ENCODE measurements at places on chromosomes 7 and 10.
A peak's percentile ranks its signal among the peaks of the same experiment; 100 is the strongest.

GRCh38 chr10:103556383-103557007 is 63.0 kb downstream of the NEURL1 start:
- no peak for DNase-seq

DNA sequence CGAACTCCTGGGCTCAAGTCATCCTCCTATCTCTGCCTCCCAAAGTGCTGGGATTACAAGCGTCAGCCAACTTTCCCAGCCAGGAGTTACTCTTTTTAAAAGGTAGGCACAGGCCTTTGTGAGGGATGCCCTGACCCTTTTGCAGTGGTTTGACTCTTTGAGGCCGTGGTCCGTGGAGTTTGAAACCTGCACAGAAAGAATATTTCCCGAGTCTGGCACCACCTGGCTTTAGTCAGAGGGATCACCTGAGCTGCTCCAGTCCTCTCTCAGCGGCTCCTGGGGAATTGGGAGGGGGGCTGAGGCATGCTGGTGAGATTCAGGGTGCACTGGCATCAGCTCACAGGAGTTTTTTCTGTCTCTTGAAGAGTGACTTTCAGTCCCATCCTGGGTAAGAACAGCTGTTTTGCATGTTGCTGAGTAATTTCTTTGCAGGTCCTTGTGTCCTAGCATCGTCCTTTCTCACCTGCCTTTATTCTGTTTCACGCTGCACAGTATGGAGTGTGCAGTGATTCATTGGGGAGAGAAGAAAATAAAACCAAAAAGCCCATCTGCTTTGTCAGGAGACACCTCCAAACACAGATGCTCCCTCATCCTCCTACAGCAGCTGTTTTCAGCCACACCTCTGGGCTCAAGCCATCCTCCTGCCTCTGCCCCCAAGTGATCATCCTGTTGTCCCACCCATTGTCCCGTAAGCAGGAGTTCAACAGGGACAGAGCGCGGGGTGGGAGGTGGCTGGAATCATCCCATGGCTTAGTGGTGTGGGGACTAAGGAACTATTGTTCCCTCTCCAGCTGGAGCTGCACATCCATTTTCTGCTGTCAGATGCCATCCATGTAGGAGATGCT is 284.7 kb downstream of the CAMK1D start:
- no peak for DNase-seq

- no peak for DNase-seq
Measured at GRCh38 chr7:148664324-148664723, 34.4 kb upstream of the CUL1 start.

DNA sequence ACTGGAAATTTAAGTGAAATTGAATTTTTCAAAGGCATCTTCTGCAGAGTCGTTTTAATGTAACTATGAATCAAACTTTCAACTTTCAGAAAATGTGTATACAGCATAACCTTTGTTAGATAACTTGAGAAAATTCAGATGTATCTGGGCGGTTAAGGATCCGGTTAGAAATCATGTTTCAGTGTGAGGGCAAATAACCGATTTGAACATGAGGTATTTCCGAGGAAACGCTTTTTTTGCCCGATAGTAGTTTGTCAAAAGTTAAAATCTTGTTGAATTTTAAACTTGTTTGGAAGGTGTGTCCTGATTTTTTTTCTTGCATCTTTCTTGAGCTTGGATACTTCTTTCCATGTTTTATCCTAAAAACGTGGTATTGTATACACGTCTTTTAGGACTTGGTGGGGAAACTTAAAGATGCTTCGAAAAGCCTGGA is 1.3 kb upstream of the BMI1 start:
- no peak for DNase-seq

GRCh38 chr10:43794181-43794815 is 145.6 kb upstream of the ZNF32 start:
- DNase-seq: no peak

DNA sequence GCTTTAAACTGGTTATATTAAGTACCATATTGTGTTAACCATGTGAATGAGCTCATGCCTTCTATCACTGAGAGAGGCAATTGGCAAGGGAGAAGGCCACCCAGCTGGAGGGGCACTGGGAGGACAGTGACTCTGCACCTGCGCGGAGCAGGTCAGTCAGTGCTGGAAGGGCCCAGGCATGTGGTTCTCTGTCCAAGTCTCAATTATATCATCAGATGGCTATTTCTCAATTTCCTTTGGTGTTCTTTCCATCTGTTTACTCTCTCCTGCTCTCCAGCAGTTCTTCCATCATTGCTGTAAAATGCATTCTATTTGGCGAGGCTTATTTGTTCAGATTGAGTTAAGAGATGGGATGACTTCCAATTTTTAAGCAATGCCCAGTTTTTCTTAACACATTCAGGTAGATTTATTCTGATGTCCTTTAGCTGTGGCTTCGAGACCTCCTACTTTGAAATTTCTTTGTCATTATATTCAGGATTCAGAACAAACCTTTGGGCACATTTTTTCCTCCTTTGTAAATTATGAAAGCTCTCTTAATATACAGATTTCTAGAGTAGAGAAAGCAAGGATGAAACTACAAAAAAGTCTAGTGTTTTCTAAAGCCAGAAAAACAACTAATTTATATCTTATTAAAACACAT is 159.3 kb downstream of the BMPER start:
- no peak for DNase-seq

DNA sequence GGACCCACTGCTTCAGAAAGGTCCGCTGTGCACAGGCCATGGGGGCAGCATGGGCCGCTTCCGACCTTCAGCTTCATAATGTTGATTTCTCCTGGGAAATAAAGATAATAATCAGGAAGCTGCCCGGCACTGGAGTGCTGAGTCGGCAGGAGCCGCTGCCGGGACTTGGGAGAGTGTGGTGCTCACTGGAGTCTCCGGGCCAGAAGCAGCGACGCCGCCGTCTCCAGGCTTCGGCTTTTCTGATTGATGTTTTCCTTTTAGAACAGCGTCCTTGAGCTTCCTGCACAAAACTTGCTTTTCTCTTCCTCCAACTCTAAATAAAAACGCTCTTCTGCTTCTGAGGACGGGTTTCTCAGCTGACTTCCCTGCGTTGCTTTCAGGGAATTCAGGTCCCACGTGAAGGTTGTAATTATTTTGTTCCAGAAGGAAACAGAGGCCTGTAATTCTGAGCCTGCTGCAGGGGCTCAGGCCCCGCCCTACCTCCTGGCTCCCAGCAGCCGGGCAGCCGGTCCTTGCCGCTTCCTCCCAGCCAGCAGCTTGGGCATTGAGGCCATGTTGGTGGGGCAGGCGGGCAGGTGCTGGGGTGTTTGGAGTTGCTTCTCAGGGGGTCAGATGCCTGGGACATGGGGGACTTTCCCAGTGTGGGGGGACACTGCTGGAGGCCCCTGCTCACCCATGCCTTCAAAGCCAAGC is 14.7 kb downstream of the PWWP2B start:
- DNase-seq: no peak

GRCh38 chr10:87886635-87887034 is 23.2 kb downstream of the PTEN start:
- no peak for DNase-seq

DNA sequence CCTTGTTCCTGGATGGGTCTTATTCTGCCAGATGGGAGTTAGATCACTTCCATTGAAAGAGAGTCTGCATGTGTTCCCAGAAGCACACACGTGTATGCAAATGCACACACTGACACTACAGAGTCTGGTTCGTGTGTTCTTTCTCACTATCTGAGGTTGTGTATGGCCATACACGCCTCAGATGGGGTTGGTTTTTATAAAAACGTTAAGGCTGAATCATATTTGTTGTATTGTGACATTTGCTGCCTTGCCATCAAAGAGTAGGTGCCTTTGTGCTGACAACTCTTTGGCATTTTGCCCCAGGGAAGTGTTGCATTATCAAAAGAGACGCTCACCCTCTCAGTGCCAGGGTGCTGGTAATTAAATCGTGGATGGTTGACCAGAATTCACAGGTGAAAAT is 37.7 kb upstream of the HDAC9 start:
- no peak for DNase-seq

DNA sequence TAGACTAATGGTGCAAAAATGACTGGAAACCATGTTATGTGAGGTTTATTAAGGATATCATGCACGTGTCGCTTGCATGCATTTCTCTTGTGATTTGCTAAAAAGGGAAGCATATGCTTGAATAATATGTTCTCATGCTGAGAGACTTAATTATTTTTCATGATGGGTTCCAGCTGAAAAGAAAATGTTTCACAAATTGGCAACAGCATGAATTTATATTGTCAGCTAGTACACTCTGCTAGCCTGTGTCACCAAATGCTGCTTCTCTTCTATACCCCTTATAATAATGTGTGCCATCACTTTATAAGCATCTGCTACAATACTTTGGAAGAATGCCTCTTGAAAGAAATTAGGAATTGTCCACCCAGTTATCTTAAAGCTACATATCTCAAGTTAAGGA is 63.0 kb downstream of the GNAI1 start:
- DNase-seq: no peak

DNA sequence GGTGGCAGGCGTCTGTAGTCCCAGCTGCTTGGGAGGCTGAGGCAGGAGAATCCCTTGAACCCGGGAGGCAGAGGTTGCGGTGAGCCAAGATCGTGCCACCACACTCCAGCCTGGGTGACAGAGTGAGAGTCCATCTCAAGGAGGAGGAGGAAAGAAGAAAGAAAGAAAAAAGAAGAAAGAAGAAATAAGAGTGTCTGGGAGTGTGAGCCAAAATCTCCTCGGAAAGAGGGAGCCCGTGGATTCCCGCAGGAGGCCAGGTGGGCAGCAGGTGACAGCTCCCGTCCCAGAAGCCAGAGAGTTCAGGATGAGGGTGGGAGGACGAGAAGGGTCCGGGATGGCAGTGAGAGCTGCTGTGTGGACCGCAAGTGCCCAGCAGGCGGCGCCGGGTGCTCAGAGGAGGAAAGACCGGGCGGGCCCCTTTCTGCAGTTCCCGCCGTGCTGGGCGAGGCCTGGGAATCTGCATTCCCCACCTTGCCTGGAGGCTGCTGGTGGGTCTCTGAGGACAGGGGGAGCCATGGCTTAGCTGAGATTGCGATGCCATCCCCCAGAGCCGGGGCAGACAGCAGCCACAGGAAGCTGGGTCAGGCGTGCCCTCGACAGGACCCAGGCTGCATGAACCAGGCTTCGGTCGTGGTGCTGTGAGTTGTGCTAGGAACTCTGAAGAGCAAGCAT is 17.1 kb upstream of the AMZ1 start:
- DNase-seq: peak; percentile 50

GRCh38 chr10:93248583-93249227 is 175.0 kb downstream of the CYP26A1 start:
- no peak for DNase-seq

All from activated CD4-positive, alpha-beta T cell treated with anti-CD3 and anti-CD28 coated beads for 1 hour (primary cell).